ENCODE measurements at places on chromosomes 2 and 18.

DNA sequence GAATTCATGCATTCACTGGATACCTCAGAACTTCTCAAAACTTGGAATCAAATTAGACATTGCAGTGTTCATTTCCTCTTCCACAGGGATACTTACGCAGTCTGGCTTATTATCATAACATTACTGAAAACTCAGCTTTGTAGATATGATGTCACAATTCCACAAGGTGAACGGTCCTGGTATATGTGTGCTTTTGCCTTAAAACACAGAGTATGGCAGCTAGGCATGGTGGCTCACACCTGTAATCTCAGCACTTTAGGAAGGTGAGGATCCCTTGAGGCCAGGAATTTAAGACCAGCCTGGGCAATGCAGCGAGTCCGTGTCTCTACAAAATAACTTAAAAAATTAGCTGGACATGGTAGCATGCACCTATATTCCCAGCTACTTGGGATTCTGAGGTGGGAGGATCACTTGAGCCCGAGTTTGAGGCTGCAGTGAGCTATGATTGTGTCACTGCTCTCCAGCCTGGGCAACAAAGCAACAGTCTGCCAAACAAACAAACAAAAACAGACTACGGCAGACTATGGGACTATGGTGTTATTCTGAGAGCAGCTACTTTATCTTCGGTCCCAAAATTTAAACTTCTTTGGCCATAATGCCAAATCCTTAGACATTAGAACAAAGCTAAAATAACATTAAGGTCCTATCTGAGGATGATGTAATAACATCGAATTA, 1191.9 kb upstream of the SLC39A10 start:
- no peak for DNase-seq

DNA sequence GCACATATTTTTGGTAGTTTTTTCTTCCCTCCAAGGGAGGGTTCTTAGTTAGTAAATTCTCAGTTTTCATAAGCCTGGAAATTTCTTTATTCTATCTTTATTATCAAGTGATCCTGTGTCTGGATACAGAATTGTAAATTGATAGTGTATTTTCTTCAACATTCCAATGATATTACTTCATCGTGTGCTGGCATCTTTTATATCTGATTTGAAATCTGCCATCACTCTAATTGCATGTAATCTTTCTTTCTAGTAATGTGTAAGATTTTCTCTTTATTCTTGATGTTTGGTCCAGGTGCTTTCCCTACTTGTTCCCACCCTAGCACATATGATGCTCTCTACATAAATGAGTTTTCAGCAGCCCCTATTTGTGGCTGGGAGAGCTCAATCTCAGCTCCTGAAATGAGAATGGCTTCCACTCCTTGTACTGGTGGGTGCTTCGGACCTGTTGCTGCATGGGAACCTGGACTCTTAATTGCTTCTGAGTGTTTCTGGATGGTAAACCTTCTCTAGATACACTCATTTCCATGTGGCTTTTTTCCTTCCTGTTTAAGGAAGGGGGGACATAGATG, 102.7 kb downstream of the SMIM21 start:
- DNase-seq = no peak

GRCh38 chr18:63445037-63445436, 22.8 kb upstream of the VPS4B start:
- DNase-seq = no peak

- no peak for DNase-seq
These were observed 222.3 kb upstream of the ZC3H15 start for GRCh38 chr2:186263673-186264250.

DNA sequence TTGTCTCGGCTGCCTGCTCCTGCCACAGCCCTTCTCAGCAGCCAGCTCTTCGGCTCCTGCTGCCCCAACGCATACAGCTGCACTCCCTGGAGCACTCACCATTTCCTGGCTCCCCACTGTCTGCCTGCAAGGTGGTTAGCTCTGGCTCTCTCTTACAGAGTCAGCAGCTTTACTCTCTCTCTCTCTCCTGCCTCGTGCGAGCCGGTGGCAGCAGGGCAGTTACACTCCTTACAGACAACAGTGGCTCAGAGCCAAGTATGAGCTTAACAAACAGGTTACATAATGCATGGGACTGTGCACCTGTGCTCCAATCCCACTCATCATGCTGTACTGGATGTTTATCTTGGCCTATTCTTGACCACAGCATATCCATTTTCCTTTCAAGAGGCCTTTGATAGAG, 47.4 kb upstream of the DNAJC10 start:
- DNase-seq = peak; percentile 26

DNA sequence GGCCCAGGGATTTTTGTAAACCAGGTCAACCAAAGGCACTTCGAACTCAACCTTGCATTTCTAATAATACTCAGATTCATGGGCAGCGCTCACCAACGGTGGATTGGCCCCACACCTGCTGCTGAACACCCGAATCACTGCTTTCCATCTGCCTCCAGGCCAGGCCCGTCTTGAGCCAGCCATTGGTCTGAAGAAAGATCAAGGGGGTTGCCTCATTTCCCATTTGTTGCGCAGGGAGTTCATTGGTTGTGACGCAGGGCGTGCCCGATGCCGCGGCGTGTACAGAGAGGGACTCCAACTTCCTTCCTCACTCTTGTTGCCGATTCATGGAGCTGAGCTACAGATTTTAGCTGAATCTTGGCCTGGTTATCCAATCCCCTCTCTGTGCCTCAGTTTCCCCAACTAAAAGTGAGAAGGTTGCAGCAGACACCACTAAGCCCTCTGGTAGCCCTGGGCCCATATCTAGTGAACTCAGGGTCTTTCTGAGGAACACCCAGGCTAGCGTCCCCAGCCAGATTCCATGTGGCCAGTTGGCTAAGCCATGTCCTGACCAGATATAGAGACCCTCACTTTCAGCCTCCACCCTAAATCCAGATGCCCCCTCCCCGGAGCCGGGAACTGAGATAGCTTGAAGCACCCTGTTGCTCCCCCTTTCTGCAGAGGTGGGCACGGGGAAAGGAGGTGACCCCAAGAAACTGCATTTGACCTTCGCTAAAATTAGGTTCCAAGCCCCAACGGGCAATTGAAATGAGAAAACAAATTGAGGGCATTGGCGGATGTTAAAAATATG, 60.9 kb upstream of the HPCAL1 start:
- DNase-seq = no peak

GRCh38 chr2:62292190-62292589, 96.3 kb downstream of the B3GNT2 start:
- peak; percentile 35 for DNase-seq

DNA sequence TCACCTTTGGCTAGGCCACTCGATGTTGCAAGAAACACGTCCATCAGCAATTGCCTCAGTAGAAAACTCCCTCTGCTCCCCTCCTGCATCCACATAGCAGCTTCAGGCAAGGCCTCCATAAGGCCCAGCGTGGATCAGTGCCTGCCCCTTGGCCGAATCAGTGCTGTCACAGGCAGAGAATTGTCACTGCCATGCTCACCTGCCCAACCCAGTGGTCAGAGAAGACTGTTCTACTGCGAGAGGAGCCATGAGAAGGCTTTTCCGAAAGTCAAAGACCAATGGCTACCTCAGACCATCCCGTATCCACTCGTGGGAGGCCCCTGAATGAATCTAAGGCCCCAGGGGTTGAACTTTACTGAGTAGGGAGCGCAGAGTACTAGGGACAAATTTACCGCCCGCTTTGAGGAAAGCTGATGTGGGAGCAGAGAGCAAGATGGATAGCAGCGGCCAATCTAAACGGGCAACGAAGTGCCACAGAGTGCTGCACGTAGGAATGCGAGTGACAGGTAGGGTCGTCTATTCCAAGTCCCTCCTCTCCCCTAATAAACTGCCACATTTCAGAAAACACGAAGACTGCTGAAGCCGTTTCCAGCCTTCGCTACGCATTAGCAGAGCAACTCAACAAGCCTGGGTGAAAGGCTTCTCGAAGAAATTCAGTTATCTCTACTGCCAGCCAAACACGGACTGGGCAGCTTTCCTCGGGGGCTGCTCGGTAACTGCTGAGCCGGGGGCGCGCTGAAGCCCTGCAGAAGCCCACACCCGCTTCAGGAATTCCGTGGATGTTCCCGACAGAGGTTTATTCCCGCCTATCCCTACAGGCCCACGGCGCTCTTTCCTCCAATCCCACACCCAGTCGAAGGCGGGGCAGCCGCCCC, 968 bp upstream of the RALBP1 start:
- DNase-seq = peak; percentile 81

GRCh38 chr2:112033600-112033999, 21.5 kb upstream of the TMEM87B start:
- DNase-seq = peak; percentile 82

DNA sequence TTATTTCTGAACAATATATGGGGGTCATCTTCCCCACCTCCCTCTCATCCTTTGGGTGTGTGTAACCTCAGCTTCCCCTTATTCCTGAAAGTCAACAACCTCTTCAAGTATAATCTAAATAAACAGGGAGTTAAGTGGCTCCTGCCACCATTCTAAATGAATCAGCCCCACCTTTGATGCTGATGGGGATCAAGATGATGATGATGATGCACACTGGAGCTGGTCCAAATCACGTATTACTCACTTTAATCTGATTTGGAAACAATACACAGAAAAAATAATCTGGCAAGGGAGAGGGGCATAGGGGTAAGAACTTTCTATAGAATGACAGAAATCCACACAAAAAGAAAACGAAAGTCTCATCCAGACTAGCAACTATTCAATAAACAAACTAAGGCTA, 7.1 kb downstream of the ACVR1 start:
- no peak for DNase-seq

DNA sequence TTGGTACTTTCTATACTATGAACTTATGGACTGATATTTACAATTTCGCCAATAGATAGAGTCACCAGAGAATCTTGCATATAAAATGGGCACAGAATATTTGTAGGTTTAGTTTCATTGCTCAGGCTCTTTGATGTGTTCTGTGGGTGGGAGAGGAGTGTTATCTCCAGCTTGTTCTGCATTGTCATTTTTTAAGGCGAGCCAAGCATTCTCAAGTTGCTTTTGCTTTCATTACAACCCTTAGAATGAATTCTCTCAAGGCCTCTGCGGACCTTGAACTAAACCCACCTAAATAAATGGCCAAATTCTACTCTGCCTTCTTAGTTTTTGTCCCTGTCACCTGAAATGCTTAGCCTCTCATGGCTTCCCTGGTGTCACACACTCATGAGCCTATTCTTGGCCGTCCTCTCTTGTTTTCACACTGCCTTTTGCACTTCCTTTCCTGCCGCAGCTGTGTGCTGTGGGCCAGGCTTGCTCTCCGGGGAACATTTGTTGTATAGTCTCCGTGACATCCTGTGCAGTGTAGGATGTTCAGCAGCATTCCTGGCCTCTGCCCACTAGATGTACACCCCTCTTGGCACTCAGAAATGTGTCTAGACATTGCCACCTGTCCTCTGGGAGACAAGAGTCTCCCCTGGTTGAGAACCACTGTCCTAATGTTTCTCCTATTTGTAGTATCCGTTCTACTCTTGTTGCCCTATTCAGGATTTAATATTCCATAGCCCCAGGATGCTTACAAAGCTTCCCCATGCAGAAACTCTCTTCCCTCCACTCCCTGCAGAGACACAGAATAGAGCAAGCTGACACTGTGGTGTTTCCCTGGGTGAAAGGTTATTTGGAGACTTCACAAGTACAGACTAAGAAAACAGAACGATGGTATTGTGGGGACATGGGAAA, 255.6 kb downstream of the PTPRM start:
- DNase-seq = peak; percentile 17

GRCh38 chr2:36976065-36976464, 9.7 kb upstream of the STRN start:
- no peak for DNase-seq

DNA sequence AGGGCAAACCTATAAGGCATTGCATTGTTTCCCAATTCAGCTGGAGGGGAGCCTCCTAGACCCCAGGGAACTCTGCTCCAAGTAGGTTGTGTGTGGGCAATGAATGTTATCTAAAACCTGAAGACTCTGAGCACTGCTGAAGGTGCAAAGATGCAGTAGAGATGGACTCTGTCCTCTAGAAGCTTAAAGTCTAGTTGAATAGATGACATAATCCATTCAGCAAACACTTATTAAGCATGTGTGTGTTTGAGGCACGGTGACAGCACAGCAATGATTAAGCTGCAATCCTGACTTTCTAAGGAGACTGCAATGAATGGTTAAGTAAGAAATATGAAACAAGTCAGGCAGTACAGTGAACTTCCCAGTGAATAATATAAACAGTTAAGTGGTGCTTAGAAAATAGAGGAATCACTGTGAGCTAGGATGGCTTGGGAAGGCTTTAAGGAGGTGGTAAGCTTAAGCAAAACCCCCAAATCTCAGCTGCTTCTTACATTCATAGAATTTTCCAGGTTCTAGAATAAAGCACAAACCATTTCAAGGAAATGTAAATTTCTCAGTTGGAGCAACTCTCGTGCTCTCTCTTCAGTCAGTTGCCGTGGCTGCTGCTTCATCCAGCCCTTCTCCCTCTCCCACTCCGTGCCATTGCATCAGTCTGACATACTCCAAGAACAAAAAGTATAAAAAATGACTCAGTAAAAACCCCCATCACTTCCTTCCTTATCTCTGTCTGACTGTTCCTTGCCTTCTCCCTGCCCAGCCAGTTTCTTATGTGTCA, 19.1 kb downstream of the MXD1 start:
- DNase-seq = peak; percentile 95

DNA sequence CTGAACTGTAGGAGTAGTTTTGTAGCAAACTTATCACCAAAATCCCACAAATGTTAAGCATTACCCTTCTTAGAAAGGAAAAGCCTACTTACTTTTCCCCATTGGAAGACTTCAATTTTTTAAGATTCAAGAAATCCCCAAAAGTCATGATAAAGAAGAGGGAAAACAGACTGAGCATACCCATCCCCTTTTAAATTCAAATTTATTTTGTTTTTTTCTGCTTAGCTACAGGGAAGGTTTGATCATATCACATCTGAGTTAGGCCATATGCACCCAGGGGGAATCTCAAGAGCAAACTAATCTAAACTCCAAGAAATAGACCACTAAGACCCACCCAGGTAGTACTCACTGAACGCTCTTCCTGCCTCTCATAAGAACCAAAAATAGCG, 174.6 kb downstream of the TGIF1 start:
- no peak for DNase-seq

GRCh38 chr18:46856973-46857372, 60.3 kb downstream of the PIAS2 start:
- peak; percentile 8 for DNase-seq

DNA sequence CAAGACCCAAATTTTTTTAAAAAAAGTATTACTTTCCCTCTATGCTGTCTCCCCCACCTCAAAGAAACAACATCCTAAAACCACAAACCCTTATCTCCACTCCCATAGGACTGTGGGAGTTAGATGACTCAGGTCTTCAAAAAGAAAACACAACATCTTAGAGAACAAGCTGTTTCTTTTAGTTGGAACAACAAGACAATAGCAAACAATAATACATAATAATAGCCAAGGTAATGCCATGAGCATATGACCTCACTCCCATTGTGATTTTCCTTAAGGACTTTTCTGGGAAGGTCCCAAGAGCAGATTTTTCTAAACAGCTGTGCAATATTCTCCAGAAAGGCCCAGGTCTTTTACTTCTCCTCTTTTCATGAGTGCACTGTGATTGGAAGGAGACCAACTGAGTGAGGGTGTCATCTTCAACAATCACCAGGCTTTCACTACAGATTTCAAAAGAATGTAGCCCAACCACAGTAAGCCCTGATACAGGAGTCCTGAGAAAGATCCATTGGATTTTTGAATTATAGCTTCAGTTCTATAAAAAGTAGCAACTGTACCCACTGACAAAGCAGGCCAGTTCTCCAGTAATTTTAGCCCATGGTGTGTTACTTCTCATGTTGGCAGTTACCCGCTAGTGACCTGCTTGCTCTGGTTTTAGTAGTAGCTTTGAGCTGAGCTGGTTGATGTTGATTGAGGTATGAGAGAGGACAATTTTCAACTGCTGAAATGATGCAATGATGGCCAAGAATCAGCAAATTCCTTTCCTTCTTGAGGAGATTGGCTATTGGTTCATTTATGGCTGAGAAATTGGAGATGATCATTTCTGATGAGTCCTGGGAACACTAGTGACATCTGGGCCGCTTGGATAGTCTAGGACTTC, 144.5 kb upstream of the TCF4 start:
- DNase-seq = peak; percentile 96
